Activated CD4-positive, alpha-beta memory T cell treated with anti-CD3 and anti-CD28 coated beads for 36 hours (primary cell): ENCODE measurements at places on chromosomes 16 and 17. TPM values are rescaled to one million over a fixed set of nuclear protein-coding genes. Genes with fewer than 3 reads are reported as not detected.

- no peak for DNase-seq
Measured at GRCh38 chr16:2244926-2245795, 6.2 kb downstream of the ECI1 start.

DNA sequence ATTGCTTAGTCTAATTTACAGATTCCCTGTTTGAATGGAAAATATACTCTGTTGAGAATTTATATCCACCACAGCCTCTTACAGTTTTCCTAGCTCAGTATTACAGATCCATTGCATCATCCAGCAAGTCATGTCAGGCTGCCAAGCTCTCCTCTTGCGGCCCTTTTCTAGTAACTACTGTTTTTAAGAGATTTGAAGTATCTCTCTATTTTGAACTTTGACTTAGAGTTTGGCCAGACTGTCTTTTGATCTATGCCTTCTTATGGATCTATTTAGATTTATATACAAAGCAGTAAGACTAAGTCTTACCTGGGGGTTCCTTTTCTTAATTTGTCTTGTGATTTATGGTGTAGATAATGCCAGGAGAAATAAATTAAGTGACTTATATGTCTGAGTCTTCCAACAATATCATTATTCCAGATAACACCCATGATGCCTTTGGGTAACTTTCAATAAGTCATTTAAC is 53.1 kb upstream of the ABCC11 start:
- no peak for DNase-seq

DNA sequence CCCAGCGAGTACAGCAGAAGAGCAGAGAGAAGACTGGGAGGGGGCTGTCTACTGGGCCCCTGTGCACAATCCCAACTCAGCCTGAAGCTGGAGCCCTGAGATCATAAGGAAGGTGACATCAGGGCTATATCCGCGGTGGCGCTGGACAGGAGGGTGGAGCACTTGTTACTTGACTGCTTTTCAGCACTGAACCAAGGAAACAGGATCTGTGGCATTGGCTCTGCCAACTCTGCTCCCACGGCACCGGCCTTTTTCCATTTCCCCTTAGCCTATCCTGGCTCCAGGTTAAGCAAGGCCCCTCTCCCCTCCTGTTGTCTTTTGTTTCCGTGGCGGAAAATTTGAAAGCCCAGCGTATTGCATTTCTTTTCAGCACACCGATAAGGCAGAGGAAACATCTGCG is 125.0 kb upstream of the IRX3 start:
- no peak for DNase-seq

GRCh38 chr16:69233124-69233523 is 46.2 kb downstream of the SNTB2 start:
- no peak for DNase-seq

TNP2 gene
- not detected for total RNA-seq

EPN3 gene
- not detected for total RNA-seq

KCNJ18 gene
- total RNA-seq = not detected

DNA sequence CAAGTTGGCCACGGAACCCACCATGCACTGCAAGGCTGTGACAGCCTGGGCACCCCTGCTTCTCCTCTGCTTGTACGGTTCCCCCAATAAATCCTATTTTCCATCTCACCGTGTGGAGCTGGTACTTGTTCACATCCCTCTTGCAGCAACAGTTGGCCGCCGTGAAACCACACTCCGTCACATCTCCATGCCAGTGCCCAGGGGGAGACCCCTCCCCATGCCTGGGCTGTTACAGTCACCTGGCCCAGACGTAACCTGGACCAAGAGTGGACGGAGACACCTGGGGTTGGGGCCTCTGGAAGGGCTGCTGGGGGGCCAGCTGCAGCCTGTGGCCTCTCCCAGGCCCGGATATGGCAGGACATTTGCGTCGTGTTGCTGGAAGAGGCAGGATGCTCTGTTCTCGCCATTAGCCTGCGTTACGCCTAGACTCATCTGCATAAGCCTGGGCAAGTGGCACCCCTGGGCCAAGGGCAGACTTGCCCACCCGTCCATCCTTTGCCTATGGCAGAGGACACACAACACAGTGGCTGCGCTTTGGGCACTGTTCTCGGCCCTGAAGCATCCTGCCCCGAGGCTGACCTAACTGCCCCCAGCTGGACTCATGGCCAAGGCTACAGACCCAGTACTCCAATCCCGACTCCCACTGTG is 14.2 kb upstream of the KREMEN2 start:
- DNase-seq = no peak

GRCh38 chr16:49620158-49620868 is 235.6 kb downstream of the ZNF423 start:
- DNase-seq = no peak

DNA sequence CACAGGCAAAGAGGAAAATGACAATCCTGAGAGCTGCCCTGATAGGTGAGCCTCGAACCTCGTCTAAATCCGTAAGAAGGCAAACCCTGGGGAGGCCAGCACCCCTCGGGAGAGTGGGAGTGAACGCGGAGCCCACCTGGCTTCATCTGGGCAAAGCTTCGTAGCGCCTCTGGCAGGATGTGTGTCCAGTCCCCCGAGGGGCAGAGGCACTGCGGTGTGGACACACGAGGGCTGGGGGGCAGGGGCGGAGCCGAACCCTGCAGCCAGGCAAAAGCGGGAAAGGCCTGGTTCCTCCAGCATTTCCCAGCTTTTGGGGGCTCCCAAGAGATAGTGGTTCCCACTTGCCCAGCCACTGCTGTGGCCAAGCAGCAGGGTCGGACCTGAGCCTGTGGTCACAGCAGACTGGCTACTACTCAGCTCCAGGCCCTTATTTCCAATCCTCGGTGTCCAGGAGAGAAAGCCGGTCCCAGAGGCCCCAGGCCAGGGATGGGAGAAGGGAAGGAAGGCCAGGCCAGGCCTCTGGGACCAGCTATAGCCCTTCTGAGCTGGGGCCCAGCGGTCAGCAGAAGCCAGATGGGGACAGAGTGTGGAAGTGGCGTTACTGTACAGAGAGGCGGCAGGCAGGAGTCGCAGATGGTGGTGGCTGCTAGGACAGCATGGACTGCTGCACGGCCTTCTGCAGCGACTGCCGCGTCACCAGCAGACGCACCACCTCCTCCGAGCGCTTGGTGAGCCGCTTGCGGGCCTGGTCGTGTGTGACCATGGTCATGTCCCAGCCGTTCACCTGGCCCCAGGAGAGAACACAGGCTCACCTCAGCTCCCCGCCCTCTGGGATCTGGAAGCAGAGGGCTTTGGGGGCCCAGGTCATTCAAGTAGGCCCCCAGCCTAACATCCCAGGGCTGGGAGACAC is 5.0 kb downstream of the TAX1BP3 start:
- DNase-seq = no peak

DNA sequence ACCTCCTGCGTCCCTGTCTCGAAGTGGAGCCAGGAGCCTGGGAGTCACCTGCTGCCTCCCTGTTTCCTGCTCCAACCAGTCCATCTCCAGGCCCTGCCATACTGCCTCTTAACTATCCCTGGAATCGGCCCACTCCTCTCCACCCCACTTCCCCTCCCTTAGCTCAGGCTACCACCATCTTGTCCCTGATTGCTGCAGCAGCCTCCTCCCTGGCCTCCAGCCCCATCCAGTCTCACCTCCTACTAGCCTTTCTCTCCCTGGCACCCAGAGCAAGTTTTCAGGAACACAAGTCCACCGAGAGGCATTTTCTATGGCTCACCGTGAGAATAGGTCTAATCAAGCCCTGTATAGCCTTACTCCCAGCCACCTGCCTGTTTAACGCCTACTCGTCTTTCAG is 865 bp upstream of the CAMKK1 start:
- DNase-seq = no peak

DNA sequence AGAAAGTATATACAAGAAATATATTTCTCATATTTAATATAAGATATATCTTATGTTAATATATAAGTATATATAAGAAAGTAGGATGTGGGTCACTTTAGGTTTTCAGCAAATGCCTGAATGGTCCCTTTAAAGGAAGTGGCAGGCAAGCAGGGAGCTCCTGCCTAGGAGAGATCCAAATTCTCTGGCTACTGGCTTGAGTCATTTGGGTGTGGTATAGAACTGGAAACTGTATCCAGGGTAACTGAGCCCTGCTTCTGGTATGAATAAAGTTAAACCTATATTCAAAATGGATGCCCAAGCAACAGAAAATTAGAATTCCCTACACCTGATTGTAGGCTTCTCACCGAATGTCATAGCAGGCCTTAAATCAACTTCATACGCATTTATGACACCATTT is 144.4 kb downstream of the ZNF18 start:
- no peak for DNase-seq

- DNase-seq = no peak
Measured at GRCh38 chr16:89672177-89672941, 14.1 kb upstream of the CDK10 start.

- DNase-seq = no peak
Measured at GRCh38 chr17:66135219-66135618, 56.7 kb downstream of the CEP112 start.

DNA sequence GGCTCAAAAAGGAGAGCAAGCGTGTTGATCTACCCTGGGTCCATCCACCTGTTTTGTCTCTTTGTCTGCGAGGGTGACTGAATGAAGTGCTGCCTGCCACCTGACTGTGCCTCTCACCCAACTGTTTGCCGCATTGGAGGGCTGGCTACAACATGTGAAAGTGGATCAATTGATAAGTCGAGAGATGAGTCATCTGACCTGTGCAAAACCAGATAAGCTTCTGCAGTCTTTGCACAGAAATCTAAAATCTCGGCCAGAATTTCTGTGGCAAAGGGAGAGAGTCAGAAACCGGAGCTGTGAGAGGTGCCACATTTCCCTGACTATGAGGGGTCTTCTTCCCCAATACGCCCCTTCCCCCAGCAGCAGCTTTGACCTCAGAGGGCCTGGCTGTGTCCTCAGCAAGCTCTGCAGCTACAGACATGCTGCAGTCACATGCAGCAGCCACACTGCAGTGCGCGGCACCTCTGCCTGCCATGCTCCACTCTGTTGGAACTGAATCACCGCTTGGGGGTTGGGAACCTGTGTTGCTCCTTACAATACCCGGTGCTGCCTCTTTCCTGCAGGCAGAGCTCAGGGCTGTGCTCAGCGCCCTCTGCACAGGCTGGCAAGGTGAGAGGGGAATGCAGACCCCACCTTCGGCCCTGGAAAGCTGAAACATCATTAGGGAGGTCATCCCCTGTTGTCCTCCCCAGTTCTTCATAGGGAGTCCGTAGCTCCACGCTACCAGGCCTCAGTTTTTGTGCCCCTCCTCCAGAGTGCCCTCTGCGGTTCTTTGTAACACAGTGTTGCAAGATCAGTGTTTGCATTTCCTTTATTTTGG is 16.2 kb upstream of the HAS3 start:
- DNase-seq = peak; percentile 62

ZSCAN10 gene
- not detected for total RNA-seq

DNA sequence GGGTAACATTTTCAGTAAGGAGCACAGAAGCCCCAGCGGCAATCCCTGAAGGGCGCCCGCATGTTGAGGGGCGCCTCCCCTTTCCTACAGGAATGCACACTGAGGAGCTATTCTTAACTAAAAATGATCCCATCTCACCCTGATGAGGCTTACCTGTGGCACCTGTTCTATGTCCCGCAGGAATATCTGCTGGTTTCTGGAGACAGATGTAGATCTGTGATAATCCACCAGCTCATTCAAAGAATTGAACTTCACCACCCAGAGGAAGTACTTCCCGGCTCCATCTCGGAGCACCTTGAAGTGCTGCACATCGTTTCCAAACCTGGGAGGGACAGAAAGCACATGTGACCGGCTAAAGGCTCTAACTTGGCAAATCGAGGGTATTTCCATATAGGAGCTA is 32.3 kb upstream of the SLC25A19 start:
- no peak for DNase-seq

SF3B3 gene
- total RNA-seq = 450 TPM

GRCh38 chr17:55704401-55704800 is 18.3 kb downstream of the TMEM100 start:
- DNase-seq = no peak

DNA sequence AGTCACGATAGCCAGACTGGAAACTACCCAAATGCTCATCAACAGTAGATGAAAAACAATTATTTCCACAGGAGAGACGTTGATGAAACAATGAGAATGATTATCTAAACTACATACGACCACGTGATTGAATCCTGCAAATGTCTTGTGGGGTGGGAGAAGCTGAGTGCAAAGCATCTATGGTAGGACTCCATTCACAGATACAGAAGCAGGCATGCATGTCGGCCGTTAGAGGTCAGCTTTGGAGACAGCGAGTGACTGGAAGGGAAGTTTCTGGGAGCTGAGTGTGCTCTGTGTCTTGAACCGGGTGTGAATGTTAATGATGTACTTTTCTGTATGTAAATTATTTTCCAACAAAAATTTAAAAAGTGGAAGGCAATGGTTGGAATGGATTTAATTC is 71.5 kb upstream of the DNAJA2 start:
- no peak for DNase-seq

DNA sequence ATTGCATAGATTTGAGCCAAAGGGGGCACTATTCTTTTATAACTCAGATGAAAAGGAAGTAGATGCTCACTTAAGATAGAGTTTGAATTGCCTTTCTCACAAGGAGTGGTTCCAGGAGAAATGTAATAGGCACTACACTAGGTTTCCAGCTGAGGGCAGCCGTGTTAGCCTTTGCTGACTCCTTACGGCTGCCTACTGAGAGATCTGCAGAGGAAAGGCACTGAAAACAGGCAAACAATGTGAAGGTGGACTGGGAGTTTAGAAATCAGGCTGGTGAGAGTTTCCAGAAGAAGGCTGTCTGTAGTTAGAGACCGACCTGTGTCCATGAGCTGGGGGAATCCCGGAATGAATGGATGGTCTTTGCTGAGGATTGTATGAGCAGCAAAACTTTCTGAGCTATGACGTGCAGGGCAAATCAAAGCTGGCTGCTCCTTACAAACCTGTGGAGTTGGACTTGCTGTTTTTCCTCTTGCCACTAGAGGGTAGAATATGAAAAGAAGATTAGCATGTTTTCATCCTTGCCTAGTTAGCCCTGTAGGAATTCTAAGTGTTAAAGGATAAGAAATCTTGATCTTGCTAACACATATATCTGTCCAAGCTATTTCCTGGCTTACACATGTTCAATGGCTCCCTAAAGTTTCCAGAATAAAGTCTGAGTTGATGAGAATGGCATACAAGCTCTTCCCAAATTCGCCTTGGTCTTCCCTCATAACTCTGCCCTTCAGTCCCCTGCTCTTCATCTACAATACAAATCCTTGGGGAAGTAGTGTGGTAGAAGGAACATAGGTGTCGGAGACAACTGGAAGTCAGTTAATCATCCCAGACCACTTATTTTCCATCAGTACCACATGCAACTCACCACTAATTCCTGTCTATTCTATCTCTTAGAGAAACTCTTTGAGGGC is 20.1 kb upstream of the TAOK1 start:
- DNase-seq = peak; percentile 63

- DNase-seq = peak; percentile 50
Measured at GRCh38 chr17:33968350-33969044, 286.6 kb upstream of the CCL2 start.

- peak; percentile 8 for DNase-seq
Measured at GRCh38 chr16:75256059-75256571, 4.7 kb upstream of the BCAR1 start.
